Tibial nerve (tissue), 4 donors: ENCODE measurements at places on chromosomes 13 and 19. TPM values are rescaled to one million over a fixed set of nuclear protein-coding genes. Genes with fewer than 3 reads are reported as not detected.

The OR7C1 gene
- 0.21 TPM for total RNA-seq

The LILRA5 gene
- 3.9 TPM for total RNA-seq

The RASAL3 gene
- total RNA-seq, result 4.4 TPM

The SLC25A30 gene
- 9.6 TPM for total RNA-seq

The ZSCAN4 gene
- not detected for total RNA-seq

The NKPD1 gene
- not detected for total RNA-seq

The C1QTNF9 gene
- 0.63 TPM for total RNA-seq

The DLL3 gene
- total RNA-seq, result not detected

The PLVAP gene
- total RNA-seq, result 21.8 TPM

The ZNF490 gene
- 4.8 TPM for total RNA-seq

The PSG3 gene
- total RNA-seq, result not detected

The IGFL3 gene
- not detected for total RNA-seq

The LSR gene
- total RNA-seq, result 34.9 TPM

The ZNF708 gene
- 32.4 TPM for total RNA-seq

The SMAD9 gene
- total RNA-seq, result 13.8 TPM

The ZNF98 gene
- total RNA-seq, result 9.4 TPM

The TMEM259 gene
- 350 TPM for total RNA-seq

GRCh38 chr19:41876847-41877832 lies at the start of gene CD79A:
CD79A (plus strand) TSS chr19:41877279; CDS start chr19:41877305, 26 bp downstream.
- no peak for DNase-seq

GRCh38 chr13:45473627-45474026 lies 8.9 kb downstream of the COG3 start:
- no peak for DNase-seq

- no peak for DNase-seq
Observed at GRCh38 chr13:82606008-82606407, 1276.3 kb downstream of the SLITRK1 start.

GRCh38 chr13:92303428-92303827 lies 905.0 kb downstream of the GPC5 start:
- no peak for DNase-seq

GRCh38 chr13:93368718-93369117 lies 142.1 kb downstream of the GPC6 start:
- no peak for DNase-seq

- DNase-seq, result no peak
Observed at GRCh38 chr19:734716-735115, 16.2 kb upstream of the MISP start.

GRCh38 chr13:69856331-69856730 lies 251.3 kb upstream of the ATXN8OS start:
- no peak for DNase-seq

GRCh38 chr13:100735494-100735893 lies 60.9 kb upstream of the TMTC4 start:
- DNase-seq, result no peak

DNA sequence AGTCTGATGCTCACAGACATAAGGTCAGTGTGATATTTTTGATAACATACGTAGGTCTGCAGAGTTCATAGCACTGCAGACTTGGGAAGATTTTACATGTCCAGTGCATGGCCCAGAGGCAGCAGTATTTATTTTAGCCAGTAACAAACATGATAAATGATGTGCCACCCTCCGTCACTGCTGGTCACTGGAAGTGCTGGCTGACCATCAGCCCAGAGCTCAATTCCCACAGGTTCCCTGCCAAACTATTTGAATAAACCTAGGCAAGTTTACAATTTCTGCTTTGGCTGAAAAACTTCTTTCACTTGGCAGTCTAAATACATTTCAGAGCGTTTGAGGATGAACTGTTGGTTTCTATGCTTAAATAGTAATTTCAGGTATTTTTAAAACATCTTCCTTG lies 135.5 kb upstream of the EDNRB start:
- no peak for DNase-seq

DNA sequence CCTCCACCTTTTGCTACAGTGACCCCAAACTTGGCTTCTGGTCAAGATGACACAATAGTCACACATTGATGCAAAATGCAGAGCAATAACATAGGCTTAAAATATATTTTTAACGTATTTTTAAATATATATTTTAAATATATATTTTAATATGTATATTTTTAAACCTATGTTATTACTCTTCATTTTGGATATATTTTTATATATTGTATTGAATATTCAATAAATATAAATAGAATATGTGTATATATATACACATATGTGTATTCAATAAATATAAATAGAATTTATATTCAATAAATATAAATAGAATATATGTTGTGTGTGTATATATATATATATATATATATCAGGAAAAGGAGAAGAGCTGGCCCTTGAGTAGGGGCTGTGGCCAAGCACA lies 115.6 kb downstream of the POU4F1 start:
- no peak for DNase-seq

- DNase-seq, result no peak
Observed at GRCh38 chr13:59885076-59885475, 278.7 kb downstream of the DIAPH3 start.

GRCh38 chr19:48405850-48406249 lies 12.4 kb downstream of the GRIN2D start:
- DNase-seq, result no peak

GRCh38 chr13:25886438-25887214 lies 165.2 kb downstream of the SHISA2 start:
- DNase-seq, result no peak

- no peak for DNase-seq
Observed at GRCh38 chr19:35767288-35768081, 7.9 kb upstream of the ARHGAP33 start.

- no peak for DNase-seq
Observed at GRCh38 chr13:109376936-109377335, 409.4 kb downstream of the IRS2 start.

- DNase-seq, result no peak
Observed at GRCh38 chr19:655691-656090, 7.3 kb downstream of the RNF126 start.

- no peak for DNase-seq
Observed at GRCh38 chr19:42553292-42554045, 25.2 kb upstream of the CEACAM1 start.

DNA sequence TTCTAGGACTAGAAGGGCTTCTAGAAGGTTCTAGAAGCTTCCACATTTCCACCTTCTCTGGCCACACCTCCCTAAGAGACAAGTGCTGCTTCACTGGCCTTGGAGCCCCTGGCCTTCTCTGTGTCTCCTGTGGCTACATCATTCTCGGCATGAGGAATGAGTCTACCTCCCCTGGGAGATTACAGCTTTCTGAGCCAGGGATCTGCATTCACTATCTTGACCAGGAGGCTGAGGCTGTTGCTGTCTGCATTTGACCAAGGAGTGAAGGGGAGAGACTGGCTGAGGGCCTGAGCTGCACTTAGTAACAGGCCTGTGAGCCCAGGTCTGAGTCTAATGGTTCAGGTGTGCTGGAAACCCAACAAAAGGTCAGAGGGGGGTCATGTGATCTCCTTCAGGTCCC lies 5.3 kb downstream of the CPAMD8 start:
- DNase-seq, result no peak

DNA sequence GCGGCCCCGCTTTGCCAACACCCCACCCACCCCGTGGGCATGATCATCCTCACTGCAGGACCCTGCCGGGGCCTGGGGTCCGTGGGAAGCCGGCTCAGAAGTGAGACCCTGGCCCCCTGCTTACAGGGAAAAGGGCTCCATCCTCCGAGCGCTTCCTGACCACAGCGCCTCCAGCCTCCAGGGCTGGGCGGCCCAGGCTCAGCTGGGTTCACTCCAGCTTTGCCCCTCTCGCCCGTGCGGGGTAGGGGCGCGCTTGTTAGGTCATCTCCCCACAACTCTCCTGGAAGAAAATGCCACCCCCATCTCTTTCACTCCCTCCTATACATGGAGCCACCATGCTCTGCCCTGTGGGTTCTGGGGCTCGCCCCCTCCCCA lies 6.6 kb upstream of the C1QTNF9B start:
- DNase-seq, result no peak

DNA sequence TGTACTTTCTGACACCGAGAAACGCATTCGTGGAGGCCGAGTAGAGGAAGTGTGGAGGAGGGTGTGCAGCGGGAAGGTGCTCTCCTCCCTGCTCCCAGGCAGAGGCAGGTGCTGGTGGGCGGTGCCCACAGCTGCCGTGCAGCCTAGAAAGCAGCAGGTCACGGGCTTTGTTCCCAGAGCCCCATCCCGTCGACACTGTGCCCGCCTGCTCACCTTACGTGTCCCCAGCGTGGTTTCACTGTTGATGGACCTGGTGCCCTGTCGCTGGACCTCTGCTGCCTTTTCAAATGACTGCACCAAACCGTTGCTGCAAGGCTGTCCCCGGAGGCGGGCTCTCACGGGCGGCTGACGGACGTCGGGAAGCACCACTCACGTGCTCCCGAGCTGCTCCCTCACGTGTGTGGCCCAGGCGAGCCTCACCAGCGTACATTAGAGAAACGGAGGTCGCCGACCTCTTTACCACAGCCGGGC lies 20.8 kb downstream of the PLEKHJ1 start:
- no peak for DNase-seq

DNA sequence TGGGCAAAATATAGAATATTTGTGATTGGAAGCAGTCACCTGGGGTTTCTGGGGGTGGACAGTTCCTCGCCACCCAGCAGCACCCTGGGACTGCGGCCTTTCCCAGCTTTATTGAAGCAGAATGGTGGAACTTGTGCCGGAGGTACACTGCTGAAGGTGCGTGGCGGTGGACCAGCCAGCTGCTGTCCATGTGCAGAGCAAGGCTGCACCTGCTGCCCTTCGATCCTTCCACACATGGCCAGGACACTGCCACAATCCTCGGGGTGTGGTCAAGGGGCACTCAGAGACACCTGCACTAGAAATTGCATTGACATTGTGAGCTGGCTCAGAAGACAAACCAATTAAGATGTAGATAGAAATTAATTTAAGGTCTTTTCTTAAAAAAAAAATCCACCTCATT lies 11.4 kb upstream of the GPI start:
- no peak for DNase-seq

DNA sequence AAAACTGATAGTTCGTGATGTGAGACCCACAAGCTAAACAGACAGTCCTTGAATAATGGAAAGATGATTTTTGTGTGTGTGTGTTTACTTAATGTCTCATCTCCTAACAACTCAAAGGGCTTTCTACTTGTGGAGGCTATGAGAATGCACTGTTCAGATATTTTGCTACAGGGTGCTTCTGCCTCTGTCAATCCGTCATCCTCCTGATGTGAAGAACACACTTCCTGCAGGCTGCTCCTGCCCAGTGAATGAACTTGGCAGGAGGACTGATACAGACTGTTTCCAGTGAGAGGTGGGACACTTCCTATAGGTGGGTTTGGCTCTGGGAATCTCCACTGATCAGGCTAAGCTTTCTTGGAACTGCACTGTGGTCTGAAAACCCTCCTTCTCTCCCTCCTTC lies 168.4 kb upstream of the STARD13 start:
- DNase-seq, result no peak

GRCh38 chr19:20558011-20558410 lies 7.6 kb downstream of the ZNF737 start:
- DNase-seq, result no peak

DNA sequence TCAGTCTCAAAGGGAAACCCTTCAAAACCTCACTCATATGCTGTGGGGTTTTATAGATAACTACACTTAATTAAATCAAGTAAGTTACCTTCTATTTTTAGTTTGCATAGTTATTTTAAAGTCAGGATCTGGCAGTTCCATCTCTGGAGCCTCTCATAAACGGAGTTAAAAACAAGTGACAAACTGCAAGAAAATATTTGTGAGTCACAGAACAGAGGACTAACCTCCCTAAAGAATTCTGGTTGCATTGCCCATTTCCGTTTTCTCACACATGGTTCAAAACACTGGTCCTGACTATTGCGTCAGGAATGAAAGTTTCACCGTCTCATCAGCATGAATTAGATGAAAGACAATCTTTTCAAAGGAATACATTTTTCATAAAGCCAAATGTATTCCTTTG lies 10.6 kb downstream of the RXFP2 start:
- DNase-seq, result no peak

DNA sequence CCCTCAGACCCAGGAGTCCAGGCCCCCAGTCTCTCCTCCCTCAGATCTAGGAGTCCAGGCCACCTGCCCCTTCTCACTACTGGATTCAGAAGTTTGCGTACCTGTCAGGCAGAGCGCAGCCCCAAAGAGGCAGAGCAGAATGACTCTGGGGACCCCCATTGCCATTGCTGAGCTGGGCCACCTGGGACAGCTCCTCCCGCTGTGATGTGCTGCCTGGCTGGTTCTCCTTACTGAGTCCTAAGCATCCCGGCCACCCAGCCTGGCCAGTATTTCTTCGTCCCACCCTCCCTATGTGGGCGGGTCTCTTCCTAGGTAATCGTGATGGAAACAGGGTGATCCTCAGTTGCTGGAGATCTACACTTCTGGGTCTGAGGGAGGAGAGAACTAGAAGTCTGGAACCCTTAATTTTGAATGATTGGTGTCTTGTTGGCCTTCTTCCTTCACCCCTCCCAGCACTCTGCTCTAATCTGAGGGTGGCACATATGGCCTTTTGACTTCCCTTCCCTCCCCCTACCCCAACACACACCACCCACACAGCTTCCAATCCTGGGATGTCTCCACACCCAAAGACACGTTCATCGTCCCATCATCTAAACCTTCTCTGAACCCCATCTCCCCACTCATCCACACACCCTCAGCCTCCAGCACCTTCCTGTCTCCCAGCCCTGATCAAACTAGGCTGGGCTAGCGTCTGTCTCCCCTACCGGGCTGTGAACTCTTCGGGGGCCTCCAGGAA lies at the start of gene LYPD5:
TSS of gene LYPD5 (minus strand) at position 232 of the 736 bp plus-strand sequence. CDS start at position 165, 67 bp downstream.
- DNase-seq, result no peak

- no peak for DNase-seq
Observed at GRCh38 chr19:38801359-38802095, 11.2 kb downstream of the LGALS4 start.

DNA sequence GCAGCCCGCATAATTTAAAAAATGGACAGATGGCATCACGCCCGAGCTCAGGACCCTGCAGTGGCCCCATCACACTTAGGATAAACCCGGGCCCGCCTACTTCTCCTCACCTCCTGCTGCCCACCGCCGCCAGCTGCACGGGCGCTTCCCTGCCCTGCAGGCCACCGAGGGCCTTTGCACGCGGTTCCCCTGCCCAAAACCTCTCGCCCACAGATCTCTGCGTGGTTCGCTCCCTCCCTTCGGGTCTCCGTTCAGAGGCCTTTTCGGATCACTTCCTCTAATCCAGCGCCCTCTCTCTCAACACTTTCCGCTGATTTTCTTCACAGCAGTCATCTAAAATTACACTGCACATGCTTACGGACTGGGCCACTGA lies 1.8 kb downstream of the SHISA7 start:
- DNase-seq, result no peak

DNA sequence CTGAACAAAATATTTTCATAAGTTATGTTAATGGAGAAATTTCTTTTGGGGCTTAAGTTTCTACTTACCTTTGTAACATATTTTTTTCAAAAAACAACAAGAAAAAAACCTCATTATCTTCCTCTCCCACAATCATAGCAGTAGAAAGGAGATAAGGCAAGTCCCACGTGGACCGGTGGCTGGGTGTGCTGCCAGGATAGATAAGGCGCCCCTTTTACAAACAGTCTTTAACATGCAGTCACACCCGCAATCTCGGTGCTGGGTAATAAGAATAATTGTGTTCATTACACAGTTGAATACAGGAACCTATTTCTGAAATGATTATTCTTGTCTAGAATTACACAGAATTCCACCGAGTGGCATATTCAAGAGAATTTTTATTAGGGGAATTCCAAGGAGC lies 1202.3 kb downstream of the UQCRFS1 start:
- no peak for DNase-seq

GRCh38 chr13:114199954-114200353 lies 20.9 kb downstream of the CFAP97D2 start:
- no peak for DNase-seq
